Activated CD8-positive, alpha-beta memory T cell treated with anti-CD3 and anti-CD28 coated beads for 1 hour (primary cell): ENCODE measurements at places on chromosomes 13 and 19.

DNA sequence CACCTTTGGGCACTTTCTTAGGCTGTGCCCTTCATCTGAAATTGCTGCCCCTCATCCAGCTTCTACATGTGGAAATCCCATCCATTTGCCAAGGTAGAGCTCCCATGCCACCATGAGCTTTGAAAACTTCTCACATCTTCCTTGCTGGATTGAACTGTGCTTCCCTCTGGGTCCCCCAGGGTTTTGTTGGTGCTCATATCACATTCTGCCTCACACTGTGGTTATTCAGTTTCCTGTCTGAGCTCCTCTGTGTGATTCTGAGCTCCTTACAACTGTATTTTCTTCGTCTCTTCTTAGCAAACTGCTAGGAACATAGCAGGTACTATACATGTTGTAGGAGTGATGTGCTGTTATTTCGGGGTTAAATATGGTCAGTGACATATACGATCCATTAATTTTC, 74.9 kb upstream of the KL start:
- DNase-seq: no peak

- no peak for DNase-seq
Measured at GRCh38 chr13:72120632-72121031, 253.6 kb upstream of the DACH1 start.

- DNase-seq: no peak
Measured at GRCh38 chr19:20276011-20276731, 109.2 kb downstream of the ZNF486 start.

- DNase-seq: no peak
Measured at GRCh38 chr19:50820549-50821247, 2.9 kb downstream of the KLK1 start.

- DNase-seq: peak; percentile 33
Measured at GRCh38 chr13:32314271-32315237, 609 bp downstream of the ZAR1L start.
